ENCODE measurements at places on chromosomes 12 and 14. TPM values are rescaled to one million over a fixed set of nuclear protein-coding genes. Genes with fewer than 3 reads are reported as not detected.
A peak's percentile ranks its signal among the peaks of the same experiment; 100 is the strongest.

Gene FGF23
- total RNA-seq = not detected

Gene VWF
- not detected for total RNA-seq

Gene IL26
- not detected for total RNA-seq

Gene PLXNC1
- total RNA-seq = 0.76 TPM

Gene SERPINA10
- not detected for total RNA-seq

Gene HRK
- total RNA-seq = 0.37 TPM

Gene IFNG-AS1
- total RNA-seq = not detected

Gene OR6C2
- not detected for total RNA-seq

- H3K4me3 ChIP-seq = peak within 1 kb of the TSS; percentile 71
- H3K36me3 ChIP-seq = no peaks in the 10 kb centered on the region
- H3K27ac ChIP-seq = peak within 1 kb of the TSS; percentile 83
These were observed at the start of gene SIRT4 for GRCh38 chr12:120301962-120302815. Gene SIRT4, plus strand, starts transcription at chr12:120302321. Its CDS starts 1,241 bp downstream, at chr12:120303562.

- no peak overlapping the region for H3K4me3 ChIP-seq
- peaks cover 6% of the 10 kb centered on the region for H3K4me1 ChIP-seq
- no peaks in the 10 kb centered on the region for H3K27me3 ChIP-seq
- DNase-seq = no peak
- no peak overlapping the region for H3K27ac ChIP-seq
These were observed 273.7 kb downstream of the SLC6A15 start for GRCh38 chr12:84638811-84639368.

DNA sequence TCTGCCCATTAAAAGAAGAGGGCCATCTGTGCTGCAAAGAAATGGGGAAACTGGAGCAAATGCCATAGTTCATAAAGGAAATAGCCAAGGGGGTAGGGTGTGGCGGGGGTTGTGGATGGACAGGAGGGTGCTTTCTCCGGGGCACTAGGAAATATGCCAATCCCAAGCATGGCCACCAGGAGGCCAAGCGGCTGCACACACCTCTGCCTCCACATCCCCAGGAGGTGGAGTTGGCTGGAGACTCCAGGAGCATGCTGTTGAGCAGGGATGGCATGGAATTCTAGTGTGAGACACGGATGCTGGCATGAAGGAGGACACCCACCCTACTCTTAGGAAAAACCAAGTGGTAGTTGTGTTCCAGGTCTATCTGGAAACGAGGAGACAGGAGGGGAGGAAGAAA is 25.2 kb downstream of the NID2 start:
- no peaks in the 10 kb centered on the region for H3K27me3 ChIP-seq
- no peak for DNase-seq
- H3K4me3 ChIP-seq = no peak overlapping the region
- H3K27ac ChIP-seq = no peak overlapping the region

DNA sequence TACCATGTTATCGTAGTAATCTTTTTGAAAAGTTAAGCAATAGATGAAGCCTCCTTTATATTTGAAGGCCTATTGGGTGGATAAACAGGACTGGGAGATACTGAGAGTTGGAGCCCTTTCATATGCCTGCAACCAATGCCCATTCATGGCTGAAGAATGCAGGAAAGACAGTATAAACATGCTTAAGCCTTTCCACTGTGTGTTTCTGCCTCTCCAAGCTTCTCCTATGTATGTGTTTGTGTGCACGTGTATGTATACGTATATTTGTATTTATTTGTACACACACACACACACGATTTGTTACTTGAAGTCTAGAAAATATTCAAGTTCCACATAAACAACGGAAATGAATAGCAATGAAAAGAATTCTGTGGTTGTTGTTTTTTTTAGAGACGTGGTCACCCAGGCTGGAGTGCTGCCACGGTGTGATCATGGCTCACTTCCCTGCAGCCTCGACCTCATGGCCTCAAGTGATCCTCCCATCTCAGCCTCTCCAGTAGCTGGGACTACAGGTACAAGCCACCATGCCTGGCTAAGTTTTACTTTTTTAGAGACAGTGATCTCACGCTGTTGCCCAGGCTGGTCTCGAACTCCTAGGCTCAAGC is 1453.5 kb downstream of the AACS start:
- no peak overlapping the region for H3K4me3 ChIP-seq
- H3K27ac ChIP-seq = no peak overlapping the region
- H3K4me1 ChIP-seq = no peaks in the 10 kb centered on the region

GRCh38 chr12:15823360-15824128 is 34.4 kb upstream of the EPS8 start:
- H3K36me3 ChIP-seq = no peaks in the 10 kb centered on the region
- peak; percentile 6 for DNase-seq
- no peaks in the 10 kb centered on the region for H3K4me1 ChIP-seq
- no peak overlapping the region for H3K4me3 ChIP-seq
- no peaks in the 10 kb centered on the region for H3K27me3 ChIP-seq
- no peak overlapping the region for H3K27ac ChIP-seq

DNA sequence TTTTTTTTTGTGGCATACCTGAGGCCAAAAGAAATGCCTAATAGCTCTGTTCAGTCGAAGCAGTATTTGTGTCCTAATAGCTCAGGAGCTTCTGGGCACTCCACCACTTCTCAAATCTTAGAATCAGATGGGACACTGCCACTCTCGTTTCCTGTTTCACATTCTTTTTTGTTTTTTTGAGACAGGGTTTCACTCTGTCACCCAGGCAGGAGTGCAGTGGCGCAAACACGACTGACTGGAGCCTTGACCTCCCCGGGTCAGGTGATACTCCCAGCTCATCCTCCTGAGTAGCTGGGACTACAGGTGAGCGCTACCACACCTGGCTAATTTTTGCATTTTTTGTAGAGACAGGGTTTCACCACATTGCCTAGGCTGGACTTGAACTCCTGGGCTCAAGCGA is 52.7 kb downstream of the SPPL3 start:
- H3K27me3 ChIP-seq = no peaks in the 10 kb centered on the region
- H3K36me3 ChIP-seq = no peaks in the 10 kb centered on the region
- H3K4me1 ChIP-seq = peaks cover 6% of the 10 kb centered on the region

DNA sequence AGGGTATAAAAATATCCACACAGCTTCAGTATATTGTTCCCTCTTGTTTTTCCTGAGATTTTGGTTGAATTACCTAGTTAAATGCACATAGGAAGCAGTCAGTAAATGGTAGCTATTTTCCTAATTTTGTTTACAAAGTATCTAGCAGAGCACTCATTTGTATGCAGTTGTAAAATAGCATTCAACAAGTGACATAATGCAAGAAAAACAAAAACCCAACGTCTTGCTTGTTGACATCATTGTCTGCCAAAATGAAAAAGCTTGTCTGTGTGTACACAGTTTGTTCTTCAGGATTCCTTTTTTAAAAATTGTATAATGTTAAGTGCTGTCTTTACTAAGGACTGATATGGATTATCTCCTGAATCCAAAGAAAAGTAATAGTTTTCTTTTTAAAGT is 2.7 kb downstream of the VRTN start:
- H3K27me3 ChIP-seq = no peaks in the 10 kb centered on the region
- no peak for DNase-seq
- no peaks in the 10 kb centered on the region for H3K36me3 ChIP-seq
- no peak overlapping the region for H3K4me3 ChIP-seq
- no peaks in the 10 kb centered on the region for H3K4me1 ChIP-seq

DNA sequence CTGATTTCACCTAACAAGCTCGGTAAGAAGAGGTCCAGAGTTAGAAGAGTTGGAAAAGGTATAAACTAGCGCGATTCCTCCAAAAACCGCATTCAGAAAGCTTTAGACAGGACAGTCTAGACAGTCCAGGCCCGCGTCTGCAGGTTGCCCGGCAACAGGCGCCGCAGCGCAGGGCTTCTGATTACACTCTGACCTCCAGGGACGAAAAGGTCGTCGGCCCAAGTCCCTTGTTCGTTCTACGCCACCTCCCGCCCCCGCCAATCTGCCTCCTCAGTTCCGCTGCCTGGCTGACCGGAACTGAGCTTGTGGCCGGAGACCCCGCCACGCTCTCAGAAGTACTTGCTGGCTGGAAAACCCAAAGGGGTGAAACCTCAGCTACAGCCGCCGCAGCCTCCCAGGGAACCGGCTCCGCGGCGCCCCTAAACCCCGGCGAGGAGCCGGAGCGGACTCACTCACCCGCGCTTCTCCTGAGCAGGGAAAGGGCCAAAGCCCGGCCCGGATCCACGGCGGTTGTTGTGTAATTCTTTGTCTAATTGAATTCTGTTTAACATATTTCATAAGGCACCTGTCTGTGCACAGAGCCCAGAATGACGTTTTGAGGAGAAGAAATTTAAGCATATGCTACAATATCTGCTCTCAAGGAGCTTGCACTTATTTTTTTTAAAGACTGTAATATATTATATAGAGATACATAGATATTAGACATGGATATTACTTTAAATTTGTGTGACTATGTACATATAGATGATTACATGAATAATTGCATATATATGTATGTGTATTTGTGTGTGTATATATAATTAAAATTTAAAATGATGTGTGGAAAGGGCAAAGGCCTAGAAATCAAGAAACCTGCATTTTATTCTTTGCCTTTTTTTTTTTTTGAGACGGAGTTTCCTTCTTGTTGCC is at the start of gene CAPS2:
TSS of gene CAPS2 (minus strand) at position 407 of the 909 bp plus-strand sequence. CDS start 3,826 bp downstream, outside the sequence.
- no peaks in the 10 kb centered on the region for H3K36me3 ChIP-seq
- no peaks in the 10 kb centered on the region for H3K27me3 ChIP-seq
- peak; percentile 90 for DNase-seq
- H3K4me1 ChIP-seq = no peaks in the 10 kb centered on the region

DNA sequence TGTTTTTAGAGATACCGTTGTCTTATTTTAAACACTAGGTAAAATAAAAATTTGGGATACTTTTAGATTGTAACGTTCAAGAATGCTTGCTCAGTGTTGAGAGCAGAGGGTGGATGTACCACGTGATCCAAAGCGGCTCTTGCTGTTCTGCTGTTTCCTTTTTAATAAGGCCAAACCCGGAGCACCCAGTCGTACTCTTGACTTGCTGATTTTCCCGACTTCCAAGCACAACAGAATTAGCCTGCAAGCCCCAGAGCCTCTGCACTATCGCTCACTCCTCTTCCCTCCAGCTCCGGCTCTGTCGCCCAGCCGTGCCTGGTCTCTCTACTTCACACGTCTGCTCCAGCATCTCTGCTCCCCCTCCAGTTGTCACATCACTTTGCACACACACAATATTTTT is 77.3 kb downstream of the EMP1 start:
- DNase-seq = peak; percentile 7
- no peak overlapping the region for H3K4me3 ChIP-seq

- H3K4me1 ChIP-seq = peaks cover 16% of the 10 kb centered on the region
- H3K4me3 ChIP-seq = no peak overlapping the region
- H3K36me3 ChIP-seq = no peaks in the 10 kb centered on the region
These were observed 45.5 kb downstream of the STXBP6 start for GRCh38 chr14:25004389-25004809.

DNA sequence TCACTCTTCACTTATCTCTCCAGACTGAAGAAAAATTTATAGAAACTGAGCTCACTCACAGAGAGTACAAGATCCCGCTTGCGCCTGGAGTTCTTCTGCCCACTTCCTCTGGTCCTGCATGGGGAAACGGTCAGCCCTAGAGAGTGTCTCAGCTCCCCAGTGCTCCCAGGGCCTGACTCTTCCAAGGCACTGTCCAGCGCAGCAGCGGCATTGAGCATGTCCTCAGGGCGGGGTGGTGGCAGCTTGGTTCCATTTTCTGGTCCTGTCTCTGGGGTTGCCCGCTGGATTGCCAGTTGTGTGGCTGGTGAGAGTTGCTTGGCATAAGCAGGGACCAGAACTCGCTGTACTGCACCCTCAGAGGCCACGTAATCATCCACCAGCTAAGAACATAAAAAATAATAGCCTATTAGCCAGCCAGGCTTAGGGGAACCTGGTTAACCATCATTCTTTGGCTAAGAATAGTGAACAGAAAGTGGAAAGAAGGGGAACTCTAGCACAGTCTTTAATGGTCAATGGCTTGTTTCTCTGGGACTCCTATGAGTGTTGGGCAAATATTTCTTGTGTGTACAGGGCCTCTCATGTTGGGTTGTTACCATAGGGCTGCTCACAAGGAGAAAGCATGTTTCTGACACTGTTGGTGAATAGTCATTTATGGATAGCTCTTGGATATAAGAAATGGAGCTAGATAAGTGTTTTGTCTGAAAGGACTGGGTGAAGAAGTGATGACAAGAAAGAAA is 13.7 kb upstream of the AJUBA start:
- peak overlapping the region; percentile 53 for H3K27ac ChIP-seq
- no peaks in the 10 kb centered on the region for H3K36me3 ChIP-seq
- H3K4me3 ChIP-seq = no peak overlapping the region
- no peak for DNase-seq
- H3K4me1 ChIP-seq = peaks cover 42% of the 10 kb centered on the region
- H3K27me3 ChIP-seq = no peaks in the 10 kb centered on the region

DNA sequence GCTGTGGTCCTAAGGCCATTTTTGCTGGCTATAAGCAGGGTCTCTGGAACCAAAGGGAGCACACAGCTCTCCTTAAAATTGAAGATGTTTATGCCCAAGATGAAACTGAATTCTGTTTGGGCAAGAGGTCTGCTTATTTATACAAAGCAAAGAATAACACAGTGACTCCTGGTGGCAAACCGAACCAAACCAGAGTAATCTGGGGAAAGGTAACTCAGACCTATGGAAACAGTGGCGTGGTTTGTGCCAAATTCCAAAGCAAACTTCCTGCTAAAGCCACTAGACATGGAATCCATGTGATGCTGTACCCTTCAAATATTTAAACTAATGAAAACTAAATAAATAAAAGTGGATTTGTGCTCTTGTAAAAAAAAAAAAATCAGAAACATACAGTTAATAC is 29.6 kb upstream of the BICDL1 start:
- no peaks in the 10 kb centered on the region for H3K36me3 ChIP-seq
- peaks cover 4% of the 10 kb centered on the region for H3K27me3 ChIP-seq
- no peak overlapping the region for H3K4me3 ChIP-seq
- DNase-seq = no peak

GRCh38 chr12:114968727-114969126 is 284.8 kb upstream of the TBX3 start:
- no peaks in the 10 kb centered on the region for H3K27me3 ChIP-seq
- DNase-seq = no peak
- H3K36me3 ChIP-seq = no peaks in the 10 kb centered on the region
- no peak overlapping the region for H3K4me3 ChIP-seq
- no peaks in the 10 kb centered on the region for H3K4me1 ChIP-seq

DNA sequence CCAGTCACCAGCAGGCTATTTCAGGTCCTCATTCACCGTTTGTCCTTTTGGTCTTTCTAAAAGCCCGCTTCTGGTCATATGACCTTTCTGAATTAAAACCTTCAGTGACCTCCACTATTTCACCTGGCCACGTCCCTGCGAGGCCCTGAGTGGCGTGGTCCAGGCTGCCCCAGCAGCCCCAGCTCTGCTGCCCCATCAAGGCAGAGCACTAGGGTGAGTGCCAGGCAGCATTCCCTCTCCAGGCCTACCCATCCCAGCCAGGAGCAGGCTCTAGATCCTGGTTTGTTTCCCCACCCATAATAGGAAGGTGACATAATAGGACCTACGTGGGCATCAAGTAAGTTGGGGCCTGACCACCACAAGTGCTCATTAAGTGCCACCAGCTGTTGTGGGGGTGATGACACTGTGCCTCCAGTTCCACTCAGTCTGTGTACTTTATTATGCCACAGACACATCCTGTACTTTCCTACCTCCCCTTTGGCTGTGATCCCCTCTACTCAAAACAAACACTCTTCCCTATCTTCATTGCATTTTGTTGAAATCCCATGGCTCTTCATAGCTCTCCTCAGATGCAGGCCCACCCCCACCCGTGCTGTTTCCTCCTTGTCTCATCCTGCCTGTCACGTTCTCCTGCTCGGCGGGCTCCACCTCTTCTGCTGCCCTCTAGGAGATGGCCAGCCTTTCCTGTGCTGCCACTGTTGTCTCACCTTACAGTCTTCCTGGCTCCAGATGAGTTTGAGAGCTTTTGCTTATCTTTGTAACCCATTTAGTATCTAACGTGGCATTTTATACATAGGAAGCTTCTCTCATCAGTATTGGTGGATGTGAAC is 21.4 kb downstream of the CKB start:
- H3K4me3 ChIP-seq = no peak overlapping the region
- H3K4me1 ChIP-seq = no peaks in the 10 kb centered on the region
- no peak for DNase-seq
- peaks cover 61% of the 10 kb centered on the region for H3K36me3 ChIP-seq
- no peaks in the 10 kb centered on the region for H3K27me3 ChIP-seq
